T-helper 2 cell treated with Interferon-gamma antibody and Interleukin-4, amounts not matched to agents 5 μg/mL and 100 μg/mL, for 36 hours (primary cell): ENCODE measurements at places on chromosomes 1 and 21.

GRCh38 chr1:90823686-90824085 is 106.6 kb upstream of the BARHL2 start:
- DNase-seq, result no peak

- no peak for DNase-seq
Measured at GRCh38 chr21:36988536-36988935, 18.0 kb upstream of the RIPPLY3 start.

DNA sequence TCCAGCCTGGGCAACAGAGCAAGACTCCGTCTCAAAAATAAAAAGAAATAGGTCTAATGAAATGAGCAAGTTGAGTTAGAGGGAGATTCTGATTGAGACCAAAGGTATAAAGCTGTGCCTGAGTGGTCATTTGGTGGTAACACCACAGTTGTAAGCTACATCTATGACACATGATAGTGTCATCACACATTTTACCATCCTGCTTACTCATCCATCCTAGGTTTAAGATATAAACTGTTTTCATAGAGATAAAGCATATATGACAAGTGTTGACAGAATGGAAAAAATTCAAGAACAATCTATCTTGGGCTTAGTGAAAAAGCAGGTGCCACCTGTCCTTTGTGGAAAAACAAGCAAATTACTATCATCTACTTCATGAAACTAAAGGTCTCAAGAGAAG is 7.1 kb upstream of the CFAP141 start:
- DNase-seq, result no peak

GRCh38 chr1:64061430-64062104 is 141.9 kb upstream of the UBE2U start:
- no peak for DNase-seq

DNA sequence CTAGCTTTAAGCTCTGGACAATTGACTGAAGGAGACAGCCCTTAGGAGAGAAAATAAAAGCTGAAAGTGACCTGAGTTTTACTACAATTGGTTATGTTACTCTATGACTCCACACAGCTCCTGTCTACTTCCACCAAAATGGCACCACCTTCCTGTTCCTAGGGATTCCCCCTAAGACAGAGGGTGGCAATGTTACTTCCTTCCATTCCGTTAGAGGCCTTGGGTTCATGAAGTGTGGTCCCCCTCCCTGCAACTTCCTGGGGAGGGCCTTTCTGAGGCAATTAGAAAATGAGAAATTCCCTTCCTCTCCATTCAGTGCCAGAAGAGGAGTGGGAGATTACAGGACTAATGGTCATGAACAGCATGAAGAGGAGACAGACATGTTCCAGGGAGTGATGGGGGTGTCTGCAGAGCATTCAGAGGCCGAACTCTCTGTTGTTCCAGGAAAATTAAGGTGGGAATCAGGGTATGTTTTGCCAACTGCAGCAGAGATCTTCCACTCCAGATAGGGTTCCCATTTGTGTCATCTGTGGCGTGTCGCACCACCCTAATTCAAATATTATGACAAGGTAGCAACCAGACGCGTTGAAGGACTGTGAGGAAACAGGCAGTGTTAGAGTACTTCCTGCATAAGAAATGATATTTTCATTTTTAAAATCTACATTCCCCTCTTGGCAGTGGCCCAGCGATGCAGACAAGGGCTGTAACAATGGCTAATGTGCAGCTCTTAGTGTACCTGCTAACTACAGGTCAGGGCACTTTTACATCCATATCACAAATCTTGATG is 53.1 kb upstream of the TRIM67 start:
- DNase-seq, result no peak

DNA sequence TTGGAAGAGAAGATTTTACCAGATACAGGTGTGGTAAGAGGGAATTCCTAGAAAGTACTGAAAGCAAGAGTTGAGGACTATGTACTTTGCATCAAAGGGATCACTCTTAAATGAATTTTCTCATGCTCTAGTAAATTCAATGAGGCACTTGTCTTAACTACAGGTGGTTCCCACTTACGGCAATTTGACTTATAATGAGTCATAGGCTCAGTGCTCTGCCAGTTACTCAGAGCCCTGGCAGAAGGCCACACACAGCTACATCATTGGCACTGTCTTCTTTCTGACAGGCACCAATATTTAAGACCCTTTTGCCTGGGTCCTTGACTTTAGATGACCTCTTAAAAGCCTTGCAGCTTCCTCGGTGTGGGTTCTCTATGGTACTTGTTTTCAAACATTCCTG is 15.9 kb upstream of the ADAMTS5 start:
- no peak for DNase-seq

GRCh38 chr1:213987927-213988506 is at the start of gene PROX1:
TSS of gene PROX1 (plus strand) at chr1:213987973. CDS start at chr1:213996536, 8,563 bp downstream.
- peak; percentile 44 for DNase-seq

DNA sequence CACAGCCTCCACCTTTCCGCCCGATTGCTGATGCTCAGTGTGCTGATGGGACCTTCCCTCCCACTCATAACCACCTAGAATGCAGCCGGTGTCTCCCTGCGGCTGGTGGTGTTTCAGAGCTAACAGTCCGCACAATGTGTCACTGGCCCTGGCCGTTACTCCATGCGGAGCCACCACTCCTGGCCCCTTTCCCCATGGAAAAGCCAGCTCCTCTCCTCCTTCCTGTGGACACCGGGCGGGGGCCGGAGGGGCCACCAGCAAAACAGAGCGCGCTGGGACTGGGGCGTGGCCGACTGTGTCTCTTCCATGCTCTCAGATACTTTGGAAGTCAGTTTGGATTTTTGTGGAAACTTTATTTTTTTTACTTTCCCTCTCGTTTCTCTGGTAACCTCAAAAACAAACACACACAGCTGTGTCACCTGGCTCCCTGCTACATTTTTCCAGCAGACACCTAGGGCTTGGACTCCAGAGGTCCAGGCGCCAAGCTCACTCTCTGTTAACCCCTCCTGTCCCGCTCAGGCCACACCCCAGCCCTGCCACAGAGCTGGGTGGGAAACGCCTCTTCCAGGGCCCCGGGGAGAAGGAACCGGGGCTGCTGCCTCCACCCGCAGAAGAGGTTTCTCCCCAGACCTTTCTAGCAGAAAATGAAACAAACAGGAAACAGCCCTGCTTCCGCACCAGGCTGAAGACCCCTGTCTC is 32.5 kb upstream of the COL6A2 start:
- DNase-seq, result no peak

- no peak for DNase-seq
Measured at GRCh38 chr1:94949681-94950661, 23.1 kb upstream of the CNN3 start.

GRCh38 chr1:81221564-81221963 is 579.2 kb upstream of the ADGRL2 start:
- DNase-seq, result no peak

DNA sequence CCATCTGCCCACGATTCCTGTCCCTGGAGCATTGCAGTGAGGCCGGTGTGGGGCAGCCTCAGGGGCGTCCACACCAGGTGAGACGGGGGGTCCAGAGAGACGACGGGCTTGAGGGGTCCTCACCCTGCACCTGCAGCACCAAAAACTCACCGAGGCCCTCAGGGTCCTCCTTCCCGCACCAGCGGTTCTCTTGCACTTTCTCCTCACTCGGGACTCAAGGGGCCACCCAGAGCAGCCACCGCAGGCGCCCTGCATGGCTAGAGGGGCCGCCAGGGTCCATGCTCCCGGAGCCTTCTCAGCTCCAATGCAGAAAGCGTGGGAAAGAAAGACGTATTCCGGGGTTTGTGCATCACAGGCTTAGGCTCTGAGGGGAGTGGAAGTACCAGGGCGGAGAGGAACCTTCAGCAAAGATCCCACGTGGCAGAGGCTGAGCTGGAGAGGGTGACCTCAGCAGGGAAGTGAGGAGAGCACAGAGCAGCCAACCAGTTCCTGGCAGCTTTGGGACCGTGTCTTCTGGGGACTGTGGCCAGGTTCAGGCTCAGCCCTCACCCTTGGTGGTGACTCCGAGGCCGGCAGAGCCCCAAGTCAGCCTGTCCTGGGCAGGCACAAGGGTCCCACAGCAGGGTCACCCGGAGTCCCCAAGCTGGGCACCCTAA is 19.5 kb upstream of the COL6A2 start:
- no peak for DNase-seq

DNA sequence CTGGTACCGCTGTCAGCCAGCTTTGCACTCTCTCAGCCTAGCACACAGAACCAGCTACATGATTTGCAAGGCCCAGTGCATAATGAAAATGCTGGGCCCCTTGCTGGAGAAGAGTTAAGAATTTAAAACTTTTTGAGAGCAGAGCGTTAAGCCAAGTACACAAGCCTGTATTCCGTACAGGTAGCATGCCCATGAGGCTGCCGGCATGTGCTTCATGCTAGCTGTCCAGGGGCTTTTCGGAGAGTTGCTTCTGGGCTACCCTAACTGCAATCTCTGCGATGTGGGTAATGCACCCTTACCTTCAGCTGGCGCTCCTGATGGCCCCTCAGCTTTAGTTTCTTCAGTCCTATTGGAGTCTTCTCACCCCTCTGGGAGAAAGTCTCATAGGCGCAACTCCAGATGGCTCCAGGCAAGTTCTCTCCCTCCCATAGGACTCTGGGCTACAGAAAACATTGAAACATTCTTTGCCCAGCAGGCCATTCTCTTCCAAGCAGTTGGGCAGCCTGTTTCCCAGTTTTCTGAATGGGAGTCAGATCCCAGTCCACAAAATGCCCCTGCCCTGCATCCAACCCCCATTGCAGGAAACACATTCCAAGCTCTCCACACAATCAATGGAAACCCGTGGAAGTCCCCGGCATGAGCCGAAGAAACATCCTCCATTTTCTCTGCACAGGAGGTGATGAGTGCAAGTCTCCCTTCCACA is 5.7 kb upstream of the AKT3 start:
- no peak for DNase-seq

GRCh38 chr1:200228081-200228480 is 181.8 kb downstream of the ZNF281 start:
- DNase-seq, result no peak

GRCh38 chr1:190104961-190105360 is 372.7 kb downstream of the BRINP3 start:
- no peak for DNase-seq

DNA sequence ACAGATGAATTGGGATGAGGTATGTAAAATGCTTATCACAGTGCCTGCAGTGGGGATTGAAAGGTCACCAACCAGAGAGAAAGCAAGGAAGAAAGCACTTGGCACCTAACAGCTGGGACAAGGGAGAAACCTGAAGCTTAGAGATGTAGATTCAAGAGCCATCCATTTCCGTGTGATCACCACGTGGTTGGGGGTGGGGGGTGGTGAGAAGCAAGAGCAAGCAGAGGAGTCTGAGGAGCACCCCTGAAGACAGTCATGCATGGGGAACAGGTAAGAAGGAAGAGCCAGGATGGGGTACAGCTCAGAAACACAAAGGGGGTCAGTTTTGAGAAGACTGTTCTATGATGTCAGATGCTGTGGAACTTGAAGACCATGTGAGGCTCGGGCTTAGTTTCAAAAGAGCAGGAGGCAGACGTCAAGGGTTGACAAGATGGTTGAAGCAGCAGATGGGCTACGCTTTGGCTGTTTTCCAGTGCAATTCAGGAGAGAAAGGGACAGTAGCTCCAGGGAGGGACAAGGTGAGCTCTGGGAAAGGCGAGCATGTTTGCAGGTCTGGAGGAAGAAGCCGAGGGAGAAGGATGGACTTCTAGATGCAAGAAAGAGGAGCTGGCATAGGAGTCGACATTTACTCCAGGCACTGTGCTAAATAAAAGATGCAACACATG is 17.4 kb downstream of the KANK4 start:
- DNase-seq, result no peak

DNA sequence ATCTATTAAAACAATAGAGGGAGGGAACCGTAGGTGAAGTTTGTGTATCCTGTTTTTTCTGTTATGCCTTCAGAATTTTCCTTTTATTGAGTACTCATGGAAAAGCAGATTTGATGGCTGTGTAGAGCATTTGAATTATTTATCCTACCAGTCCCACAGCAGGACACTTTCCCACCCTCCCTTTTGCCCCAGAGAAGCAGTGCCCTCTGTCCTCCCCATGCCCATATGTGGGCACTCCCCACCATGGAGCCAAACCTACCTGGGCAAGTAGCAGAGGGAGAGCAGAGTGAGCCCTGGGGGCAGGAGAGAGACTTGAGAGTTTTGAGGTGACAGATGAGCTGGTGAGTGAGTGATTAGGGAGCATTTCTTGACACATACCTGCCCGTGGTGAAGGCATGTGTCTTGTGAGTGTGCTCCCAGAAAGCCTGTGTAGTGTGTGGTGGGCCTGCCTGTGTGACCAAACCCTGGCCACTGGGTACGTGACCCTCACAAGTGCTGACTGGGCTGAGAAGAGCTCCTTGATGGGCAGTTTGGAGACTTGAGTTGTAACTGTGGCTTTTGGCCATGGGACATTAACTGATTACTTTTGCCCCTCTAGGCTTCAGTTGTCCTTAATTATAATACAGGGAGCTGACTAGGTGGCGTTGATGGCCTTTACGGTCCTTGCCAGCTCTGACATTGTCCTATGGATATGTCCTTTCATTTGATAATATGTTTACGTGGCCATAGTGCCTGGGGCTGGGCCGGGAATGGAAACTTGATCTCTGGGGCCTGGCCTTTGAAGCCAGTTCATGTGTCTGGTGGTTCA is 3.6 kb downstream of the PSEN2 start:
- DNase-seq, result no peak

- DNase-seq, result no peak
Measured at GRCh38 chr1:157203166-157203565, 65.0 kb upstream of the ETV3 start.

DNA sequence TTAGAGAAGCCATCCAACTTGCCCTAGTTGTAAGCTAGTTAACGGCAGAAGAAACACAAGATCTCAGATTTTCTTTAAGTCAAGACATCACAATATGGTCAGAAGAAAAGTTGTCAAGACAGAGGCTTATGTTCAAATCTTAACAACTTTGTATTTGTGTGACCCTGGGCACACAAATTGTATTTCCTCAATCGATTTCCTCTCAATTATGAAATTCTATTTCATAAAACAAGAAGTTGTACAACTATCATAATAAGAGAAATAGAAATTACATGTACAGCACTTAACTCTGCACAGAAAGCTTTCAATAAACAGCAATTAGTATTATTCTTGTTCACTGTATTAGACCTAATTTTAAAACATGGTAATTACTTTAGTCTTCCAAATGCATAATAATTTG is 62.9 kb upstream of the SDC3 start:
- DNase-seq, result no peak

- DNase-seq, result no peak
Measured at GRCh38 chr1:183093786-183094298, 70.6 kb downstream of the LAMC1 start.
